ENCODE measurements at places on chromosomes 7 and 10.

GRCh38 chr10:90871279-90871765 lies 452 bp upstream of the RPP30 start:
- DNase-seq, result peak; percentile 79

GRCh38 chr10:102159051-102159597 lies 6.9 kb downstream of the NOLC1 start:
- DNase-seq, result peak; percentile 25

GRCh38 chr7:44148961-44149536 lies 7.9 kb upstream of the MYL7 start:
- DNase-seq, result no peak

DNA sequence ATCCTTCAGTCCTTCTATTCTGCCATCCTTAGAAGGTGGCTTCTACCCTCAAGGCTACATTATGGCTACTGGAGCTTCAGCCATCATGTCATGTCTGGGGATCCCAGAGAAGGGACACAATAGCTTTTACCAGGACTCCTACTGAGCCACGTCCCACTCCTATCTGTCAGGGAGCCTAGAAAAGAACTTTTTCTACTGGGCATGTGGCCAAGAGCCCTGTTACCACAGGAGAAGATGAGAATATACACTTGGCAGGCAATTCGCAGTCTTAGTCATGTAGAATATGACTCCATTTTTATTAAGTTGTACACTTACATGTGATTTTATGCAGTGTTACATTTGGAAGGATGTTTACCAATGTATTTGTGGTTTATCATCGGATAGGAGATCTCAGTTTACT lies 64.6 kb upstream of the KCNMA1 start:
- DNase-seq, result peak; percentile 93

DNA sequence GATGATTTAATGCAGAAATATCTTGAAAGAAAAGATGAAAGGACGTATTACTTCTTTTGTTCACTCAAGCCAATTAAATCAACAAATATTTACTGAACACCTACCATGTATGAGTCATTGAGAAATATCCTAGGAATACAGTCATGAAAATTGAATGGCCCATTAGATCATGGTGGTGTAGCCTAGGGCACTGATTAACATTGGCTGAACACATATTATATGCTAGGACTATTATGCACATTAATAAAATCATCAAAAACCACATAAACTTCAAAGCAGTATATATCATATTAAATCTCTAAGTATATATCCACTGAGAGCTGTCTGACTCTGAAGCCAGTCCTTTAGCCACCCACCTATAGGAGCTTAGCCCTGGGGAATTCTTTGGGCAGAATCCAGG lies 41.8 kb downstream of the FAM204A start:
- no peak for DNase-seq

- DNase-seq, result no peak
Measured at GRCh38 chr7:37758501-37759045, 75.0 kb downstream of the GPR141 start.

- DNase-seq, result no peak
Measured at GRCh38 chr7:29282819-29283414, 88.3 kb downstream of the CHN2 start.

DNA sequence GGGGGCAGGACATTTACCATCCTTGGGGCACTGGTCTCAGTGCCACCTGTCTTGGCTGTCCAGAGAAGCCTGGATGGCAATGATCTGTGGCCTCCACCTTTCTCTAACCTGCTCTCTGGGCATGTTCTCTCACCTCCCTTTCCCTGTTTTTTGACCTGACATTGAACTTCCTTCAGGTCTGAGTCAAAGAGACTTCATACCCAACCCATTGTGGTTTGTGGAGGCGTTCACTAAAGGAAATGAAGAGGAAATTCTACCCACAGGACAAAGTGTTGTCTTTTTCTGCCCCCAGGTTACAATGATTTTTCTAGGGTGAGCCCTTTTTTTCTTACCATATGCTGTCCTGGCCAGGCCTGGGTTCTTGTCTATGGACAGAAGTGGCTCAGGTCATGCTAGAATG lies 76.6 kb downstream of the CYP26A1 start:
- no peak for DNase-seq

- DNase-seq, result no peak
Measured at GRCh38 chr7:3710531-3710930, 409.5 kb downstream of the SDK1 start.

DNA sequence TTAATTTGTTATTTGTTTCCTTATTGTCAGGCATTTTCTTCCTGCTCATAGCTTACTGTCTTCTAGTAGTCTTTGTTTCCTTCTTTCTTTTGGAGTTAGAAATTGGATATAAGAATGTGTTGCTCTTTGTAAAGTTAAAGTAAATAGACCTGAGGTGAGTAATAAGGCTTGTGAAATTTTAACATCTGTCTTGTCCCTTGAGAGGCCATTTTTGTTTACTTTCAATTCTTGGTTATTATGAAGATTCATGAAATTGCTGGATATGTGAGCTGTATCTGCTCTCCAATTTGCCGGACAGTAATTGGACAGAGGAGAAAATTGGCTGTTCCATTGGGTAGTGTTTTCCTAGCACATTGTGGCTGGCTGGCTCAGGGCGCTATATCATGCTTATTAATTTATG lies 260.7 kb downstream of the EXOC4 start:
- DNase-seq, result peak; percentile 38
